ENCODE measurements at places on chromosomes 16 and 17.

DNA sequence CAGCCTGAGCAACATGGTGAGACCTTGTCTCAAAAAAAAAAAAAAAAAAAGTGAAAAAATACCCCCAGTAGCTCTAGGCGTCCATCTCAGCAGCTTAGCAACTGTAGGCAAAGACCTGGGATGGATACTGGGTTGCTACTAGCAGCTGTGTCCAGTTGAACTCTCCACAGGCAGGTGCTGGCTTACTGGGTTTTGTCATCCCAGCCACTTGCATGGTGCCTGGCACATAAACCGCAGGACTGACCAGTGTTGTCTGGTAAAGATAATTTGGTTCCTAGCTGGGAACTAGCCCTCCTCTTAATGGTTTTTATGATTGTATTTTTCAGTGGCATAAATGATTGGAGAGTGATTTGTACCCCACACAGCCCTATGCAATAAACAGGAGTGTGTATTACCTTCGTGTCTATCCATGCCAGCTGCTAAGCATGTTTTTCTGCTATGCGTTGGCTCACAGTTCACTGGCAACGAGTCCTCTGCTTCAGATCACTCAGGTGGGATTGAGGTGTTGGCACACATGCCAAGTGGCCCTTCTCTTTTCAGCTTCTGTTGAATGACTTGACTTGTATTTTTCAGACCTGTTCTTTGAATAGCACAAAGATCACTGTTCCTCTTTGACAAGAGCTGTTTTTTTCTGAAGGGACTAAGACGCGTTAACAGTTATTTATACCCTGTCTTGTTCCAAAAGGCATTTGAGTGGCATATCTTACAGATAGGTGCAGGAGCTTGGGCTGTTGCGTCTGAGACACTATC lies 352.9 kb downstream of the SNX29 start:
- DNase-seq: no peak

DNA sequence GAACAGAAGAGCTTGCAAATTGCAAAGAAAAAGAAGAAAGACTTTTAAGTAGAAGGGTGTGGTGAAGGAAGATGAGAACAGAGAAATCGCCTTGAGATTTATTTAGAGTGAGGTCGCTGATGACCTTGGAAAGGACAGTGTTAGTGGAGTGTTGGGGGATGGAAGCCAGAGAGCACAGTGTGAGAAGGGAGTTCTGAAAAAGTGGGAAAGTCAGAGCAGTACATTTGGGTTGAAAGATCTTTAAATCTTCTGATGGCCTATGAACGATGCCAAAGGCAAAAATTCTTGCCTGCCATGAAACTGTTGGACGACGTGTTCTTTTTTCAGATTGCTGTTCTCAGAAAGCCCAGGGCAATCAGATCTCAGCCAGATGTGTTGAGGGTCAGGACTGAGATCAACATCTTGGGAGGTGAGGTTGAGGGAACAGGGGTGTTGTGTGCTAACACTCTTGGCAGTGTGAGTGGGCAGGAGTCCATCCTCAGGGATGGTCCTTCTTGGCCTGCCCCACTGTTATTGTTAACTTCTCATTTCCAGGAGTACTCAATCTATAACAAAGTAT lies 330.1 kb downstream of the MAP2K6 start:
- DNase-seq: no peak

DNA sequence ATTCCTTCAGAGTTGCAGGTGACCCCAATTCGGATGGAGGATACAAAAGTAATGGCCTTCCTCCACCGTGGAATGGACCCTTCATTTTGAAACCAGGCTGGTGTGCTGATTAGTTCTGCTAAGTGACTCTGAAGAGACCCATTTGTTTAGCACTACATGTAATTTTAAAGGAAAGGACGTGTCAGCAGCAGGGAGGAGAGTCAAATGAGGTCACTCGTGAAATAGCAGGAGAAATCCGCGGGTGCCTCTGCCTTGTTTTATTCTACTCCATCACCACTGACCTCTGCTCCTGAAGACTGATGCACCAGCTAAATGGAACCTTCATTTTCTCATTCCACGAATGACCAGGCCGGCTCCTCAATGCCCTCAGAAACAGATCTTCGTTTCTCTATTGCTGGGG lies 589.2 kb downstream of the CDH11 start:
- no peak for DNase-seq

GRCh38 chr17:50917418-50917743 lies 51.2 kb upstream of the TOB1 start:
- no peak for DNase-seq

DNA sequence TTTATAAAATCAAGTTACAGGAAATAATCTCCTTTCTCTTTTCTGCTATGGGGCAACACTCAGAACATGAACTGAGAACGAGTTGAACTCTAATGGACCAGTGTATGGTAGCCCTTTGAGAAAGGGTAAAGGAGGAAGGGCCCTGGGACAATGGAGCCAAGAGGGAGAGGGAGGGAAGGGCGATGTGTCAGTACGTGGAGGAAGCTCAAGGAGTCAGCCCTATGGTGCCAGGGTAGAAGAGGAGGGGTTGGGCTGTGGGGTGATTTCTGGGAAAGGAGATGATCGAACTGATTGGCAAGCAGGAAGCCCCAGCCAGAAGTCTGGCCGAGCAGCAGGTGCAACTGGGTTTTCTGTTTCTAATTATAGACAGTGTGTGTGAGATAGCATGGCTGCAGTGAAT lies 4.3 kb upstream of the WIPI1 start:
- DNase-seq: peak; percentile 27

DNA sequence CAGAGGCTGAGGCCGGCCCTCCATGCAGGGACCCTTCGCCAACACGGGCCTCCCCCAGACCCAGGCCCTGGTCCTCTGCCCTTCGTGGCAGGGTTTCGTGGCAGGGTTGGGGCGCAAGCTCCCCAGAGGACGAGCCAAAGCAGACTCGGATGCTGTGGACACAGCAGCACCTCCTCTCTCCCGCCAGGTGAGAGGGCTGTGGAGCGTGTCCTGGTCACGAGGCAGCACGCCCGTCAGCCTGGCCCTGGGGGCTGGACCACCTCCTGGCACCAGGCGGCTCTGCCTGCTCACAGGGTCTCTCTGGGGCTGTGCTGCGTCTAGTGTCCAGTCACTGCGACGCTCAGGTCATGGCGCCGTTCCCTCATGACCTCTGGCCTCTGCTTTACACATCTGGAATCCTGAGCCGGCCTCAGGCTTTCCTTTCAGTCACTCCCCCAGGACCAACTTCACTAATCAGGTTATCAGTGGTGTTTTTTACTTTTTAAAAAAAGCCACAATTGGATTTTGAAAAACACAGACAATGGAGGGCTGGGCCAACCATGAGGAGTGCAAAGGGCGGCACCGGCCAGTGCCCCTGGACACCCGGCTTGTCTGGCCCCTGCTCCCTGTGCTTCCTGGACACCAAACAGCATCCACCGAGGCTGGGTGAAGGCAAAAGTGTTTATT lies 5.4 kb downstream of the NDUFAF8 start:
- DNase-seq: no peak

GRCh38 chr17:65283704-65284103 lies 146.5 kb downstream of the RGS9 start:
- DNase-seq: no peak

DNA sequence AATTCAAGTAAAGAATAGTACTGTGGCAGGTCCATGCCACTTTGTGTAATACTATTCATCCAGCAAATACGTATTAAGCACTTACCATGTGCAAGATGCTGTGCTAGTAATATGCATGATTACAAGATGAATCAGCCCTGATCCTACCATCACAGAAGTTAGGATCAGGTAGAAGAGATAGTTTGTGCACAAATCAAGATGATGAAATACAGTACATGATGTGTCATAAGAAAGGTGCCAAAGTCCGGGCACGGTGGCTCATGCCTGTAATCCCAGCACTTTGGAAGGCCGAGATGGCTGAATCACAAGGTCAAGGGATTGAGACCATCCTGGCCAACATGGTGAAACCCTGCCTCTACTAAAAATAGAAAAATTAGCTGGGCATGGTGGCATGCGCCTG lies 10.9 kb downstream of the COG4 start:
- no peak for DNase-seq

DNA sequence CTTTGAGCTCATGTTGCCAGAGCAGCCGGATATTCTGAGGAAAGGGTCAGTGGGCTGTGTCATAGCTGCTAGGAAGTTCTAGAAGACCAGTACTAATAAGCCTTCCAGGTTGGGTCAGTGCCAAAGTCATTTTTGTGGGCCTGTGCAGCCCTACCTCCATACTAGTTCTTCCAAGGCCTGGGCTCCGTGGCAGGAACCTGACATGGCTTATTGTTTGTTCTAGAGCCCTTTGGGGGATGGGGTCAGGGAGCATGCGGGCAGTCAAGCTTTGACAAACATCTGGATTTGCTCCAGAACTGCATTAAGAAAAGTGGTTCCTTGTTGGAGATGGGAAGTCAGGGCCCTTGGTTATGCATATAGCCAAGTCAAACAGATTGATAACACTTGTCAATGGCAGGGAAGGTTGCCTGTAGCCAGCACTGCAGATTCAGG lies 7.6 kb downstream of the ALKBH5 start:
- DNase-seq: no peak

DNA sequence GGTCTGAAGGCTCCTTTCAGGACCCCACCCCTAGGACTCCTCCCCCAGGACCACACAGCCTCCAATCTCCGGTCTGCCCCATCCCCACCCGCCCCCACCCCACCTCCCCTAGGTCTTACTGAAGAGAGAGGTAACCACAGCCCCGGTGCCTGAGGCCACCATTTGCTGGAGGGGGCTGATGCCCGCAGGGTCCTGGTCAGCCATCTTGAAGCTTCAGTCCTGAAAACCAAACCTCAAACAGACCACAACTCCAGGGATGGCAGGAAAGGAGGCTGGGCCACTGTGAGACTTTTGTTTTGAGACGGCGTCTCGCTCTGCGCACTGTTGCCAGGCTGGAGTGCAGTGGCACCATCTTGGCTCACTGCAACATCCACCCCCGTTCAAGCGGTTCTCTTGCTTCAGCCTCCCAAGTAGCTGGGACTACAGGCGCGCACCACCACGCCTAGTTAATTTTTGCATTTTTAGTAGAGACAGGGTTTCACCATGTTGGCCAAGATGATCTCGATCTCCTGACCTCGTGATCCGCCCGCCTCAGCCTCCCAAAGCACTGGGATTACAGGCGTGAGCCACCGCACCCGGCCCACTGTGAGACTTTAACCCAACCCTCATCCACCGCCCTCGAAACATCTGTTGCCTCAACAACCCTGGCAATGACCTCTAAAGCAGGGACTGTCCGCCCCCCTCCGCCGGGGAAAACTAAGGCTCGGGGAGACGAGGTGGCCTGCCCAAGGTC lies 1.1 kb downstream of the SLC25A39 start:
- DNase-seq: no peak

GRCh38 chr16:84635702-84636101 lies 12.6 kb upstream of the KLHL36 start:
- DNase-seq: no peak

DNA sequence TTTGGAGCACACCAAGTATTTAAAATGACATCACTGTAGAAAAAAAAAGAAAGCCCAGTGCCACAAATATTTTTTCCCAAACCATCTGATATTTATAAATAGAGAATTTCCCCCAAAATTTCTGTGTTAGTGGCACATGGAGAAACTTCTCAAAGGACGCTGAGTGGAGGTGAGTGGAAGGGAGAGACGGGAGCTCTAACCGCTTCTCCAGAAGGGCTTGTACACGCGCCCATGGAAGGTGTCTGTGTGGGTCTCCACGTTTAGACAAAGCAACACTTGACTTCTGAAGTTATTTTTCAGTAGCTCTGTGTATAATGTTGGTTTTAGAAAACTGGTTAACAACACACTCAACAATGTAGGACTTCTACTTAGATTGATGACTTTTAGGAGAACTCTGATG lies 1.0 kb downstream of the MYOCD start:
- no peak for DNase-seq

GRCh38 chr17:1649844-1650501 lies at the start of gene RILP:
TSS of gene RILP (minus strand) at chr17:1649866. CDS start at chr17:1649804, 62 bp downstream.
- no peak for DNase-seq

- peak; percentile 53 for DNase-seq
Measured at GRCh38 chr16:88527186-88527936, 42.8 kb upstream of the ZC3H18 start.

DNA sequence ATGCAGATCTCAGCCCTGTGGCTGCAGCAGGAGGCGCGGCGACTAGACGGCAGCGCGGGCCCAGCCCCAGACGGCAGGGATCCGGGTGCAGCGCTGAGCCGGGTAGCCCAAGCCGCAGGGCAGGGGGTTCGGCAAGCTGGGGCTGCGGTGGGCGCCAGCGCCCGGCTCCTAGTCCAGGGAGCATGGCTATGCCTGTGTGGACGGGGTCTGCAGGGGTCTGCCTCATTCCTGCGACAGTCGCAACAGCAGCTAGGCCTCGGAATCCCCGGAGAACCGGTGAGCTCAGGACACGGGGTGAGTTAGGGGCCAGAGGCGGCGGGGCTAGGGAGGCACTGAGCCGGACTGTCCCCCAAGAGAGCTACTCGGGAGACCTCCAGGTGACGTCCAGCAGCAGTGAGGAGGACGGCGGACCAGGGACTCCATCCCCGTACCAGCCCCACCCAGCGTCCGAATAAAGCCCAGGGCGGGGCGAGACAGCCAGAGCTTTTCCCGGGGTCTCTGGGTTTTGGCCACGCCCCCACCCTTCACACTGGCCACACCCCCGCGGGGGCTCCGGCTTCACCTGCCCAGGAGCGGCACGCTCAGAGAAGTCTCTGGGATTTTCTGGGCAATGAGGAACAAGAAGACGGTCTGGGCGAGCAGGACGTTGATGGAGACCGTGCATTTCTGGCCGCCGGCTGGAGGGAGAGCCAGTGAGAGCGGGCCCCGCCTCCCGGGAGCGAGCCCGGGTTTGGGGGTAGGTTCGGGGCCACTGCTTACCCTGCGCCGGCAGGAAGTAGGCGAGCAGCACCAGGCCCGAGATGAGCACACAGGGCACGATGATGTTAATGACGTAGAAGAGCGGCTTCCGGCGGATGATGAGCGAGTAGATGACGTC lies 1.1 kb downstream of the C17orf107 start:
- peak; percentile 33 for DNase-seq

- DNase-seq: no peak
Measured at GRCh38 chr16:67001726-67002125, 13.3 kb downstream of the CES4A start.

DNA sequence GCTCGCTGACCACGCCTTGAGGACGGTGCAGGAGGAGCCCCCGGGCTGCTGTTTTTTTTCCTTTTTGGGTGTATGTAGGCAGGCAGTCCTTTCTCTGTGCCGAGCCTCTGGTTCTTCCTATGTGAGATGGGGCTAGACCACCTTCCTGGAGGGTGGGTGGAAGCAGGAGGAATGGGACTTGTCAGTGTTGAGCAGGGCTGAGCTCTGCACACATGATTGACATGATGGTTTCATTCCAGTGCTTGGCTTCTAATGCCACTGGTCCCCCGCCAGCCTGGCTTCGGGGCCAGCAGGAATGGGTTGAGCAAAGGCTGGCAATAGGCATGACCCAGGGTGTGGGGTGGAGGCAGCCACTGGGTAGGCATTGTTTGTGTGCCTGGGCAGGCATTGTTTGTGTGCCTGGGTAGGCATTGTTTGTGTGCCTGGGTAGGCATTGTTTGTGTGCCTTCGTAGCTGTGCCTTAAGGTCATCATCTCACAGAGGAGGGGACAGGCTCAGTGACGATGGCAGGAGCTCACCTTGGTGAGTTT lies 14.2 kb upstream of the ADCY7 start:
- DNase-seq: no peak

GRCh38 chr16:64276646-64277045 lies 845.2 kb downstream of the CDH11 start:
- DNase-seq: no peak

Measured in activated T-cell treated with anti-CD3 and anti-CD28 coated beads for 48 hours (primary cell).